ENCODE measurements at places on chromosomes 1 and 21.

GRCh38 chr1:79797487-79797886 lies 791.0 kb upstream of the ADGRL4 start:
- DNase-seq, result no peak

- DNase-seq, result no peak
Observed at GRCh38 chr1:69737527-69738185, 169.9 kb downstream of the LRRC7 start.

DNA sequence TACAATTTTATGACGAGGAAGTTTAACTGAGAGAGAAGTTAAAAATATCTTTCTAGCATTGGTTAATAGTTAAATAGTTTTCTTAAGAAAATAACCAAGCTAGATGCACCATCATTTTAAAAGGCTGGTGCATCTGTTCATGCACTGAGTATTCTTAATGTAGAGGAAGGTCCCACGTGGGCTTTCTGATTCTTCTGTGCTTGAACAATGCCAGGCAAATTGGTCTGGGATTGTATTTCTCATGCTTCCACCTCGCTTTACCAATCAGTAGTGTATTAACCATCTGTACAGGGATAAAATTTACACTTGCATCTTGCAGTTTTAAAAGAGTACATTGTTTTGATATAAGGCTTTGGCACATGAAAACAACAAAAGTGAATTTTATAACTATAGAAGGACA lies 47.4 kb upstream of the MTF2 start:
- no peak for DNase-seq

DNA sequence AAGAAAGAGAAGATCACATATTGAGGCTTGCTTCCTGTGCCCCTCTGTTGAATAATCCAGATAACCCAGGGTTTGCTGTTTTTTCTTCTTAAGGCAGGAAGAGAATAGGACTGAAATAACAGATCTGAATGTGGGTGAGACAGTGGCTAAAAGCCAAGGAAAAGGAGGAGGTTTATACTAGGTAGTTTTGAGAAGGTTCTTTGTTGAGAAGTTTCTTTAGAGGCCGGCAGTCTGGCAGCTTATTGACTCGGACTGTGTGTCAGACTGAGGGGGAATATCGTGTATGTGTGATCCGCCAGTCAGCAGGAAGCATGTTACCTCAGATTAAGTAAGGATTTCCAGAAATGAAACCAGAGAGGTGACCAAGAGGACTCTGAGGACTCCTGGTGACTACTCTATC lies 119.8 kb downstream of the PLA2G4A start:
- DNase-seq, result no peak

GRCh38 chr1:117658676-117659075 lies 52.8 kb downstream of the TENT5C start:
- DNase-seq, result no peak

DNA sequence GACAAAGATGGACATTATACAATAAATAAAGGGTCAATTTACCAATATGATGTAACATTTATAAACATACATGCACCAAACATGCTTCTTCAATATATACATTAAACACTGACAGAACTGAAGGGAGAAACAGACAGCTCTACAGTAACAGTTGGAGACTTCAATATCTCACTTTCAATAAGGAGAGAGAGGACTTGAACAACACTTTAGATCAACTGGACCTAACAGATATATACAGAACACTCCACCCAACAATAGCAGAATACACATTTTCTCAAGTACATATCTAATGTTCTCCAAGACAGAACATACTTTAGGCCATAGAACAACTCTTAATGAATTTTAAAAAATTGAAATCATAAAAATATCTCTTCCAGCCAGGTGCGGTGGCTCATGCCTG lies 50.6 kb upstream of the TTC39A start:
- DNase-seq, result no peak

DNA sequence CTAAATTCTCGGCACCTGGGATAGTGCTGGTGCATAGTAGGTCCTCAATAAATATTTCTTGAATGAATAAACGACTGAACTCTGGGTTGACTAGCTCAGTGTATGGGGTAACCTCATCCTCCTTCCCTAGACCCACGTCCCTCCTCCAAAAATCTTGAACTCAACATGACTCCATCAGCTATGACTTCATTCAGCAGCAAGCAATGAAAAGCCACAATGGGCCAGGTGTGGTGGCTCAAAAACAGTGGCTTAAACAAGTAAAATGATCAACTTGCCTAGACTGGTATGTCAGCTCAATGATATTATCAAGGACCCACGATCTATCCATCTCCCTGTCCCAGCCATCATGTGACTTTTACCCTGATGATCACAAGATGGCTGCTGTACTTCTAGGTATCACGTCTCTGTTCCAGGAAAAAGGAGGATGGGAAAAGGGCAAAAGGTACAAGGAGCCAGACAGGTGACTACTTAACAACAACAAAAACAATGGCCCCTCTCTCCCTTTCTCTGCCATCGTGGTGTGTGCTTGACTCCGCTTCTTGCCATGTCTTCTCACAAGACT lies 13.0 kb upstream of the PAQR7 start:
- DNase-seq, result no peak

GRCh38 chr1:64775113-64775512 lies 30.2 kb downstream of the RAVER2 start:
- no peak for DNase-seq

- no peak for DNase-seq
Observed at GRCh38 chr1:37840711-37841110, 18.7 kb downstream of the MTF1 start.

GRCh38 chr1:113783254-113784103 lies 24.2 kb upstream of the PHTF1 start:
- DNase-seq, result no peak

DNA sequence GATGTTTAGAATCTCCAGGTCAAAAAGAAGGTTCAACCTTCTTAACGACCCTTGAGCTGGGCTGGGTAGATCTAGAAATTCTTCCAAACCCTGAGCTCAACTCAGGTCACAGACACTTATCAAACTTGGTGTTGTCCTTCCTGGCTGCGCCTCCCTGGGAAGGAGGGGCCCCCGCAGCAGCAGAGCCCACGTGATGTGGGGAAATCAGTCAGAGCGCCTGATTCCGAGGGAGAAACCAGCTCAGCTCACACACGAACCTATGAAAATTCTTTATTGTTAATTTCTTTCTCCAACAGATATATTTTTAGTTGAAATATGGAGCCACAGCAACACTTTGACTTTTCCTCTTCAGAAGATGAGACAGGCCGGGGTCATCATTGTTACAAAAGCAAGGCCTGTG lies 24.3 kb upstream of the CLSTN1 start:
- no peak for DNase-seq

- DNase-seq, result no peak
Observed at GRCh38 chr21:27721675-27722074, 754.8 kb upstream of the ADAMTS5 start.

- no peak for DNase-seq
Observed at GRCh38 chr1:193318347-193318746, 131.9 kb upstream of the B3GALT2 start.

- no peak for DNase-seq
Observed at GRCh38 chr1:9151328-9151860, 22.5 kb upstream of the GPR157 start.

DNA sequence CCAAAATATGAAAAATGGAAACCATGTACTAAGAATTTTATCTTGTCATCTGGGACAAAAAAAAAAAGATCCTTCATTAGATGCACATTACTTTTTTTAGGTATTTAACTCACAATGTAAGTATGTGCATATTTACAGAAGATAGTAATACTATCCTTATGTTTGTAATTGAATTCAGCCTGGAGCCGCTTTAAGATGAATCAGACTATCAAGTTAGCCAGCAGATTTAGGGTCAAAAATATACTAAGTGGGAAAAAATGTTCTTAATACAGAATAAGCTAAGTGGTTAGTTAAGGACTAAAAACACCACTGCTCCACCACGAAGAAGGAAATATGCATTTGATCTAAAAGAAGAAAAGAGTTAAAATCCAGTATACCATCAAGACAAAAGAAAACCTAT lies 49.1 kb downstream of the DSCAM start:
- DNase-seq, result no peak

DNA sequence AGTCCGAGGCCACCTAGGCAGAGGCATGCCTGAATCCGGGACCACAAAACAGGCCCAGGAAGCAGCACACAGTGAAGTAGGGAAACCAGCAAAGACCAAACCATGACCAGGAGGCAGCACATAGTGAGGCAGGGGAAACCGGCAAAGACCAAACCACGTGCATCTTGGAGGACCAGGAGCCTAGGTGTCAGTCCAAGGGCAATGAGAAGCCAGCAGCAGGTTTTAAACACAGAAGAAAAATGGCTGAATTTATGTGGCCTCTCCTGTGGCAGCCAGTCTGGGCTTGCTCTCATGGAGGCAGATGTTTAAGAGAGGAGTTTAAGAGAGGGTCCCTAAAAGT lies 42.5 kb downstream of the NPHP4 start:
- no peak for DNase-seq

- no peak for DNase-seq
Observed at GRCh38 chr1:107515702-107516101, 374.9 kb downstream of the NTNG1 start.

Measured in glutamatergic neuron (in vitro differentiated cells).